ENCODE measurements at places on chromosomes 13 and 19.

DNA sequence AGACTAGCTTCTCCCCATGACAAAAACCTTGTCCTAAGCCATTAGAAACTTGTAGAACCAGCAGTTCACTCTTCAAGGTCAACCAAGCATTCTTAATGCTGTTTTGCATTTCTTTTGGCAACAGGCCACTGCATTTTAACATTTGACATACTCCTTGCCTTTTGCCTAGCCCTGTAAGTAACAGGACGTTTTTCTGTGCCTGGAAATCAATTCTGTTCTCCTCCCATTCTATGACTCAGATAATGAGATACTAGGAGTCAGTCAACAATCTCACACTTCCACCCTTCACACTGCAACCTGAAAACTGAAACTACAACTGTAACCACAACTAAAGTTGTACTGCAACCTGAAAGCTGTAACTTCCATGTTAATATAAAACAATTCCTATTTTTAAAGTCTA lies 268.7 kb downstream of the MZT1 start:
- no peak for DNase-seq

GRCh38 chr13:104847922-104848321 lies 1687.5 kb downstream of the EFNB2 start:
- DNase-seq = no peak

GRCh38 chr13:30043631-30043925 lies 193.2 kb upstream of the UBL3 start:
- DNase-seq = no peak

DNA sequence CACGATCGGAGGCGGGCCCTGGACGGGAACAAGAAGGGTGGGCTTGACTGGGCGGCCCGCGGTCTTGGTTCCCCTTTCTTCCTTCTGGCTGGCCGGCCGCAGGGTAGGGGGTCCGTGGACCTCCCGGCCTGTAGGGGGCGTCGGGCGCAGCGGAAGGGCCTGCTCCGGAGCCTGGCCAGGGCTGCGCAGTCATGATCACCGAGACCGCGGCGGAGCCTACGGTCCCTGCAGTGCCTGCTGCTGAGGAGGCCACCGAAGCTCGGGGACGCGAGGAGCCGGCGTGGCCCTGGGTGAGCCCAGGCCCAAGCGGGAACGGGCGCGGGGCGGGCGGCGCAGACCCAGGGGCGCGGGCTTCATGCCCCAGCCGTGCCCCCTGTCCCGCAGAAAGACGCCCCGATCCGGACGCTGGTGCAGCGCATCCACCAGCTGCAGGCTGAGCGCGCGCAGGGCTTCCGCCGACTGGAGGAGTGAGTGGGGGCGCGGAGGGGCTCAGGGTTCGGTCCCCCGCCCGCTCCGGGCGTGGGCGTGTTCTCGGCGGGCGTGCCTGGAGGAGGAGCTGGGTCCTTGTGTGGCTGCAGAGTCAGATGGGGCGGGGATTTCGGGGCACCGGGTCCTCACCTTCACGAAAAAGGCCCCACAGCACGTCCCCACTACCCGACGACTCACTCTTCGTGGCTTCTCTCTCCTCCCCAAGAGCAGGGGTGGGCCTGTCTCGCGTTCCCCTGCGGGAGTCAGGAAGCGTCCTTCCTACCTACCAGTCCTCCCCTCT lies at the start of gene REX1BD:
TSS of gene REX1BD (plus strand) at position 188 of the 769 bp plus-strand sequence. CDS start at position 192, 4 bp downstream.
- DNase-seq = peak; percentile 76

GRCh38 chr13:75947448-75947847 lies 311.3 kb downstream of the LMO7 start:
- DNase-seq = no peak

DNA sequence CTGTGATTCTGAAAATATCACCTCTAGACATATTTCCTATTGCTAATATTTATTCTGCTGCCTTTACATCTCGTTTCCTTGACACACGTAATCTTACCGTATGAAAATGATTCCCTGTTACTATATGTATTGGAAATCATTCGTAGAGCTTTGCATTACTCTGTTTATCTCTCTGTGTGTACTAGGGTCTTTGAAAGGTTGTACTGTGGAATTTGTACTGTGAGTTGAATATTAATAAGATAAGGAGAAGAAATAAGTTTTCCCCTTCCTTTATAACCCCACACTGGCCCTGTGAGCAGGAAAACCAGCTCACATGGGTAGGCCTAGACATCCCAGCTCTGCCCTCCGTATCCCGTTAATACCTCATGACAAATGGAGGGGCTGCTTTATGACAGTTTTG lies 354.9 kb downstream of the KLF5 start:
- DNase-seq = no peak

- DNase-seq = no peak
These were observed 53.5 kb upstream of the TSC22D1 start for GRCh38 chr13:44629465-44630183.

DNA sequence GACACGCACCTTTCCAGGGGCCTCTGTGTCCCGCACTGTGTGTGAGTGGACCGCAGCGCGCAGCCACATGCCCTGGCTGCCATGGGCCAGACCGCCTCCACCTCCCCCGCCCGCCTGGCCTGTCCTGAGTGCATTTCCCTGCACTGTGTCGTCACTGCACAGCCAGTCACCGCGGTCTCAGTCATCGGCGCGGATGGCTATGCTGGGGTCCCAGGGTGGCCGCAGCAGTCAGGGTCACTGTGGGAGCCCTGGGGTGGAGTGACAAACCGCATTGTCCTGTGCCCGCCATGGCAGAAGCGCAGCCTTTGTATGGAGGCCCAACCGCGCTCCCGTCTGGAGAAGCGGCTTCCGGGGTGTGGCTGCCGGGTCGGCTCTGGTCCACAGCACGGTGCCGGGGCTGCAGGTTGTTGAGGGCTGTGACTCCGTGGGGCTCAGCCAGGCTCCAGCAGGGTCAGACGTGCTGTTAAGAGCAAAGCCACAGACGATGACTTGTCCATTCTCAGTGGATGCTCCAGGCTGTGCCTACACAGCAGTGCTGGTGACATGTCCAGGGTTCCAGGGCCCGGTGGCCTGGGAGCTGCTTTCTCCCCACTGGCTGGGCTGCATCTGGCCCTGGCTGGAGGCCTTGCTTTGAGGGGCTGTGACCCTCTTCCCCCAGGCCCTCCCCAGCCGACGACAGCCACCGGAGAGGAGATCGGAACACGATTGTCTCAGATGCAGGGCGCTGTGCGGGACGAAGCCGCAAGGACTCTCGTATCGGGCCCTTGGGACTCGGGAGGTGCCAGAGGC lies 6.3 kb upstream of the NDUFS7 start:
- no peak for DNase-seq

- no peak for DNase-seq
These were observed 88.9 kb downstream of the WDFY2 start for GRCh38 chr13:51673165-51673564.

DNA sequence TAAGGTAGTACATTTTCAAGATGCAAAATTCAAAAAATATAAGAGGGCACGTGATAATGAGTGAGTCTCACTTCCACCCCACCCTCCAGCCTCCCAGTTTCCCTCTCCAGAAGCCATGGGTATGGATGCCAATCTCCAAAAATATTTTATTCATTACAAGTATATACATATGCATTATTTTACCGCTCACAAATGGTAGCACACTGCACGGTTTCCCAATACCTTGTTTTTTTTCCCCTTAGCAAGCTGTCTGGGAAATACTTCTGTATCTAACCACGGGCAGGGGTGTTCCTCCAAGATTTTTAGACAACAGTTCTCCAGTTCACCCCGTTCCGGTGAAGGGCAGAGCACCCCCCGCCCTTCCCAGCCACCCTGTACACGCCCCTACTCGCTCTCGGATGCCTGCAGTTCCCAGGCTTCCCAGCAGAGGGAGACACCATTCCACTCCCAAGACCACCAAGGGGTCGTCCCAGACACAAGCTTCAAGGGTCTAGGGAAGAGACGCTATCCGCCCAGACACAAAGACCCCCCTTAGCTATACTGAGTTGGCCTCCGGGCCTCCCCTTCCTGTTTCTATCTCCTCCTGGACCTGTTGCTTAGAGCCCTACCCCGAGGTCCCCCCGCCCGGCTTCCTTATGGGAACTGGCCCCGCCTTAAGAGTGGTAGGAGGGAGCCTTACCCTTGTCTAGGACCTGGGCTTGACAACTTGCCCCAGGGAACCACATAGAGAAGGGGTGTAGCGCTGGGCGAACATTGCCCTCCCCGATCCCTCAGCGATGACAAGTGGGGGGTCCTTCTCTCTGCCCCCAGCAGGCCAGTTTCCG lies 1.1 kb upstream of the FXYD3 start:
- DNase-seq = peak; percentile 34

- no peak for DNase-seq
These were observed 25.2 kb downstream of the IPO5 start for GRCh38 chr13:97978651-97979050.

DNA sequence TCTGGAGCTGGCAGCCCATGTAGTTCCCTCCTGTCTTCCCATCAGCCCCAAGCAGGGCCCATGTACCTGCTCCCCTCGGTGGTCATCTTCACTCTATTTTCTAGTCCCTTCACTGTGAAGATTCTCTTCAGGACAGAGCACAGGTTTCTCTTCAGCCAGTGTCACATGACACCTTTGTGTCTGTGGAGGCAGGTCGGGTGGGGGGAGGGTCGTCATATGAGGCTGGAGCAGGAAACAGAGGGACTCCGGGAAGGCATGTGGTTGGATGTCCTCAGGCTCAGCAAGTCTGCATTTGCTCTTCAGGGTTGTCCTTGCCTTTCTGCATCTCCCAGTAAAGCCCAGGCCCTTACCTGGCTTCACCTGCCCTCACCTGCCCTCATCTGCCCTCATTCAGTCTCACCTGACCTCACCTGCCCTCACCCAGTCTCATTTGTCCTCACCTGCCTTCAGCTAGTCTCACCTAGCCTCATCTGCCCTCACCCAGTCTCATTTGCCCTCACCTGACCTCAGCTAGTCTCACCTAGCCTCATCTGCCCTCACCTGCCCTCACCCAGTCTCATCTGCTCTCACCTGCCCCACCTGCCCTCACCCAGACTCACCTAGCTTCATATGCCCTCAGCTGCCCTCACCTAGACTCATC lies 120.3 kb downstream of the ZDHHC20 start:
- no peak for DNase-seq

- no peak for DNase-seq
These were observed 7.8 kb upstream of the C19orf84 start for GRCh38 chr19:51398096-51398704.

GRCh38 chr19:37778613-37779126 lies 716 bp downstream of the ZNF573 start:
- no peak for DNase-seq

- DNase-seq = peak; percentile 9
These were observed 65.1 kb upstream of the ARHGEF7 start for GRCh38 chr13:111049791-111050538.

DNA sequence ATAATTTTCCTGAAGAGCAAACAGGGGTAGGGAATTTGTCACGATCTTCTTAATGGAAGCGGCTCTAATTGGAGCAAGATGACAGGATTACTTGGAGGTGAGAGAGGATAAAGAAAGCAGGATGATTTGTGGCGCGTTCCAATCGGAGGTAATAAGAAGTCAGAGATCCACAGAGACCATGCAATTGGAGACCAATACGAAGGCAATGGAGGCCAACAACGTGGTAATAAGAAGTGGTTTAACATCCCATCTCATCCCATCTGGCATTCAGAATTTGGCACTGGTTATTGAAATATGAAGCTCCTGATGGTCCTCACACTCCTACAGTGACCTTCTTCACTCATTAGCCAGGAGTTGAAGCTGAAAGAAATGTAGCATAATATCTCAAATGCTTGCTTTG lies 130.6 kb downstream of the DLEU7 start:
- DNase-seq = no peak

- DNase-seq = no peak
These were observed 10.4 kb upstream of the GP6 start for GRCh38 chr19:55048446-55048845.

DNA sequence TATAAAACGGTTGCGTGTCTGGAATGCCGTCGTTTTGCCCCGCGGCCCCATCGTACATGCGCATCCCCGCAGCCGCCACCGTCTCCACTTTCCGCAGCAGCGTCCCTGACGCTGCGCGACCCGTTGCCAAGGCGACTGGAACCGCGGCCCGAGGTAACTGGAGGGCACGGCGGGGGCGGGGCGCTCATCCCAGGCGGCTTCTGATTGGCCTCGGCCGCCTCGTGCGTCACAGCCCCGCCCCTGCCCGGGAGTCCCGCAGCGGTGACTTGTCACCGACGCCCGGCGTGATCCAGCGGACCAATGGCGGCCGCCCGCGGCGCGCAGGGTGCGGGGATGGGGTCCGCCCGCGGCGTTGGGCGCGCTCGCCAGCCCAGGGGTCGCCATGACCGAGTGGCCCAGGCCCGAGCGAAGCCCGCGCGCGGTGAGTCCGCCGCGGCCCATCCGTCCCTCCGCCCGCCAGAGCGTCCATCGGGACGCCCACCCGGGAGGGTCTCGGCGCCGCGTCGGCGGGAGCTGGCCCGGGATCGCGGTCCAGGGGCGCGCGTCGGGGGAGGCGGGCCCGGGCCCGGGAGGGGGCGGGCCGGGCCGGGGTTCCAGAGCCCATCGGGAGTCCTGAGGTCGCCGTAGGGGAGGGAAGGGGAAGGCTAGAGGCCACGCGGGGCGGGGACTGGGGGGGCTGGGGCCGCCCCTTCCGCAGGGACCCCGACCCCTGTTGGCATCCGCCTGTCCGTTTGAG lies at the start of gene ZSCAN1:
TSS of gene ZSCAN1 (plus strand) at position 285 of the 736 bp plus-strand sequence. CDS start 3,812 bp downstream, outside the sequence.
- DNase-seq = no peak

- no peak for DNase-seq
These were observed 140.9 kb downstream of the KCNRG start for GRCh38 chr13:50156140-50156539.

GRCh38 chr13:113116206-113116800 lies 6.3 kb upstream of the F10 start:
- no peak for DNase-seq

DNA sequence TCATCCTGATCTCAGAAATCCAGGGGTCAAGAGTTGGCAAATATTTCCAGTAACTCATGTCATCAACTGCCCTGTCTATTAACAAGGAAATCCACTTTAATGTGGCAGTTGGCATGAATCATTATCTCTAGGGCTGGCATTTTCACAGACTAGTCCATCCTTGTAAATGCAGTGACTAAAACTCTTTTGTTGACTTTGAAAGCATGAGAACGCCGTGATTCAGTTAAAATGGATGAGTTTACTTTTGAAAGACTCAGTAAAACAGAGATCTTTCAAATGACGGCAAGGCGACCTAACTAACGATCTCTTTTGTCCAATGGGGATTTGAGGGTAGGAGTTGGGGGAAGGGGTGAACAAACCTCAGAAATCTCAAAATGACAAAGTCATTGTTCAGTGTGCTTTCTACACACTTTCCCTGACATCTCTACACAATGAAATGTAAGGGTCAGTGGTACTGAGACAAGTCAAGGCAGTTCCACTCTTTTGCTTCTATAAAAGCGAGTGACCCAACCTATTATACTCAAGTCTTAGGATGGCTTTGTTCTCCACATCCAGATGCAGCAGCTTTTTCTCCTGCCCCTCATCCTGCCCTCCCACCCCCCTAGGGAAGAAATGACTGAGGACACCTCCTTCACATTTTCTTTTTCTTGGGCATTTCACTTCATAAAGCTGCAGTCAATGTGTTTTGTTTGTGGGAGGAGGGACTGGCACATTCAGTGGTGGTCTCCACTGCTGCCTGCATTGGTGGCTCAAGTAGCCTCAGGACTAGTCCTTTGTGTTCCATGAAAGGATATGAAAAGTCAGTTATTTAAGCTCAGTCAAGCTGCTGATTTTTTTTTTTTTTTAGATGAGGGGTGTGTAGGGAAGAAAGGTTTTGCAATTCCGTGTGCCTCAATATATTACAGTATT lies 200.5 kb downstream of the ABCC4 start:
- no peak for DNase-seq
